ENCODE measurements at places on chromosomes 7 and 10.

- DNase-seq = no peak
Observed at GRCh38 chr7:135661311-135662122, 797 bp upstream of the STMP1 start.

DNA sequence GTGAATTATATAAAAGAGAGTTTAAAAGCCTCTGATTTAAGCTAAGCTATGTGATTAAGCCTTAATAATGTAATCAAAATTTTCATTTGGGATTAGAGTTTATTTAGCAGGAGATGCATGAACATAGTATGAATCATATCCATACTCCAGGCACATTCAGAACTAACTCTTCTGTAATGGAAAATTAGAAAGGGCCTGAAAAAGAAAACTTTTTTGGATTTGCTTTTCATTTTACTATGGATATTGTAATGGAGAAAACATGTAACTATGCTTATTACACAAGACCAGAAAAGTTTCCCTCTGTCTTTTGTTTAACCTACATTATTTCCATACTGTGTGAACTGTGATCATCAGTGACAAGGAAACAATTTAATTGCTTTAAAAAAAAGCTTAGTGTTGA lies 22.0 kb downstream of the TES start:
- no peak for DNase-seq

- peak; percentile 79 for DNase-seq
Observed at GRCh38 chr10:131260031-131260430, 51.5 kb downstream of the TCERG1L start.

GRCh38 chr10:130615457-130615856 lies 479.3 kb downstream of the GLRX3 start:
- DNase-seq = no peak

- DNase-seq = no peak
Observed at GRCh38 chr10:2081501-2081900, 344.2 kb upstream of the ADARB2 start.

DNA sequence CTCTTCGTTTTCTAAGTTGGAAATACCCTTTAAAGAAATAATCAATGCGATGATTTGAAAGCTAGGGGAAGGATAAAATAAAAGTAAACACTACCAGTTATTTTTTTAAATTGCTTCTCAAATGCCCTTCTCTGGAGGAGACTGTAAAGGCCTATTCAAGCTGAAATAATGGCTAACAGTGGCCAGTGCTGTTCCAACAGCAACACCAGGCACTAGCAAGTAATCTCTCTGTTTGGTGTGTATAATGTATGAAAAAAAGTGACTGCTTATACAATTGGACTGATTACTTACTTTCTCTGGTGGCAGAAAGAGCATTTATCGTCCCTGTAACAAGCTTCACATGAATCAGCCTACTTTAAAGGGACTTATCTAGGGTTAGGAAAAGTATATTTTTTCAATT lies 102.7 kb downstream of the CSTF2T start:
- no peak for DNase-seq

GRCh38 chr7:15096853-15097252 lies 194.3 kb upstream of the DGKB start:
- DNase-seq = no peak

- no peak for DNase-seq
Observed at GRCh38 chr7:37531225-37531624, 82.6 kb upstream of the ELMO1 start.

GRCh38 chr7:8259586-8260222 lies 2.3 kb downstream of the ICA1 start:
- no peak for DNase-seq

- DNase-seq = no peak
Observed at GRCh38 chr10:48437546-48437945, 131.1 kb downstream of the MAPK8 start.

GRCh38 chr10:15585303-15585715 lies 134.4 kb downstream of the ITGA8 start:
- peak; percentile 50 for DNase-seq

GRCh38 chr7:145478541-145478940 lies 638.1 kb upstream of the CNTNAP2 start:
- DNase-seq = no peak

DNA sequence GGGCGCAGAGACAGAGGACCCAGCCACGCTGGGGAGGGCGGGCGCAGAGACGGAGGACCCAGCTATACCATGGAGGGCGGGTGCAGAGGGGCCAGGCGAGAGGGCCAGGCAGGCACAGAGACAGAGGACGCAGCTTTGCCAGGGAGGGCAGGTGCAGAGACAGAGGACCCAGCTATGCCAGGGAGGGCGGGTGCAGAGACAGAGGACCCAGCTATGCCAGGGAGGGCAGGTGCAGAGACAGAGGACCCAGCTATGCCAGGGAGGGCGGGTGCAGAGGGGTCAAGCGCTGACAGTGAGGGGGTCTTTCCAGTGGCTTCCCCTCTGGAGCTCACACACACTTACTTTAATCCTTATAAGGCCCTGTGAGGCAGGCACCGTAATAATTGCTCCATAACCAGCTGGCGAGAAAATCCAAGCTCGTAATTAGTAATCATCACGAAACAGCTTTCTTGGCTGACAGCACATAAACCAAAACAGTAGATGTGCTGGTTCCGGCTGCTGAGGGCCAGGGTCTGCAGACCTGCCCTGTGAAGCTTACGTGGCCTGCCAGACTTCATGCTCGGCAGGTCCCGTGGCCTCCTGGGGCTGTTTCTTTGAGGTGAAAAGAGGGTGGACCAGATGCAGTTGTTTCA lies 137.2 kb downstream of the VIPR2 start:
- DNase-seq = peak; percentile 86

GRCh38 chr10:133260895-133261725 lies 15.6 kb downstream of the ADAM8 start:
- DNase-seq = peak; percentile 39

GRCh38 chr7:39967406-39968161 lies 17.5 kb downstream of the CDK13 start:
- DNase-seq = no peak

GRCh38 chr10:112446055-112446854 lies 459 bp downstream of the ZDHHC6 start:
- peak; percentile 7 for DNase-seq

- peak; percentile 8 for DNase-seq
Observed at GRCh38 chr10:43222210-43222720, 44.6 kb downstream of the RASGEF1A start.

GRCh38 chr10:24396396-24396795 lies 187.5 kb downstream of the KIAA1217 start:
- no peak for DNase-seq

- DNase-seq = no peak
Observed at GRCh38 chr10:68606918-68607317, 46.8 kb downstream of the TET1 start.

GRCh38 chr7:8549046-8549445 lies 115.6 kb downstream of the NXPH1 start:
- no peak for DNase-seq

GRCh38 chr10:3948843-3949242 lies 163.8 kb upstream of the KLF6 start:
- DNase-seq = no peak

DNA sequence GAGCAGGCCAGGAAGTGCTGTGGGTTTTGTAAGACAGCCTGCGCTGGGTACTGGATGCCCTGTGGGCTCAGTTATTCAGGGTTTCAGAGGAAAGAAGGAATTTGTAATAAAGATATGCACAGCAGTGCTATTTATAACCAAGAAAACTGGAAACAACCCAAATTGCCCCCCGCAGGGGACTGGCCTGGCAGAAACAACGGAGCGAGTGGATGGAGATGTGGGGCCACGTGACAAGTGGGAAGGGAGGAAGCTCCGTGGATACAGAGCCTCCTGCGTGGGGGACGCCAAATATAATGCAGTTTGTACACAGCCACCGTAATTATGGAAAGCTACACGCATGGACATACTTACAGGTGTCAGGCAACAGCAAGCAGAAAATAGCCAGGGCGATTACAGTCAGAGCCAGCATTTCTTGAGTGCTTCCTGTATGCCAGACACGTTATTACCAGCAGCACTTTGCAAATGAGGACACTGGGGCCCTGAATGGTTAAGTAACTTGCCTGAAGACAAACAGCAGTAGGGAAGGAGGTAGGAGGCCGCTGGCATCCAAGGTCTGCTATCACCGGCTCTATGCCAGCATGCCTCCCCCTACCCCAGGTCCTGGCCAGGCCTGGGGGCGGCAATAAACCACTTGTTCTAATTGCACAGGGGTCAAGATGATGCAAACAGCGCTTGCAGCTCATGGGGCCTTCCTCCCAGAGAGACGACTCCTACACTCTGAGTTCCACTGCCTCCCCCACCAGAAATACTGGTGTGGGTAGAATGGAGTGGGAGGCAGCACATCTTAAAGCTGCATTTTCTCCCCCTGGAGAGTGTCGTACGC lies 8.7 kb upstream of the CAMK2B start:
- peak; percentile 72 for DNase-seq

GRCh38 chr10:47303866-47304265 lies 3.9 kb downstream of the GDF10 start:
- no peak for DNase-seq

DNA sequence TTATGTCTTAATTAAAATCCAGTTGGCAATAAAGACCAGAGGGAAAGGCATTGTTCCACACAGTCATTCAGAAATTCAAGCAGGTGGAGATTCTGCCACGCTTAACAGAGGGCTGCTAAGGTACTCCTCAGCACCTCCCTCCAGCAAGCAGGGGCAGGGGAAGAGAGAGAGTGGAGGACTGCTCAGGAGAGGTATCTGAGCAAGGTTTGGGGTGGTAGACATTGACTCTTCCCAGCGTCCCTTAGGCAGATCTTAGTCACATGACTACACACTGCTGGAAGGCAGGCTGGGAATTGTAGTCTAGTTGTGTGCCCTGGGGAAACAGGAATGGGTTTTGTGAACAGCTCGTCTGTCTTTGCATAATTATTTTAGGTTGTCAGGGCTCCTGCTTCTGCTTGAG lies 181.6 kb downstream of the NPSR1 start:
- DNase-seq = no peak

- no peak for DNase-seq
Observed at GRCh38 chr10:50234486-50234885, 16.8 kb downstream of the ASAH2 start.

- DNase-seq = peak; percentile 23
Observed at GRCh38 chr10:91590142-91590903, 42.5 kb downstream of the PPP1R3C start.

GRCh38 chr7:85573844-85574243 lies 387.0 kb upstream of the SEMA3D start:
- no peak for DNase-seq

DNA sequence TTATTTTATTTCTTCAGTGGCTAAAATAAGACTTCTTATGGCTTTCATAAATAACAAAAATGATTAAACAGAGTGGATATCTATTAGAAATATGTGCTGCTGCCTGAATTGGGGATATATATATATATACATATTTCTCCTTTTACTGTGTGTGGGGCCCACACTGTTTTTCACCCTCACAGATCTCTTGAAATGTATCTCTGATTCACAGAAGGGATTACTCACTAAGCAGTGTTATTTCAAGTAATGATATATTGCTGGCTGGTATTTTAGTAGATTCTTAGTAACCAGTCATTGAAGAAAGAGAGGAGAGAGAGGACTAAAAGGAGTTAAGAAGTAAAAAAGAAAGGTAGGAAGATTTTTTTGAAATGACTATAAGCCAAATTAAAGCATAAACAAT lies 308.6 kb upstream of the NRP1 start:
- DNase-seq = no peak

- DNase-seq = no peak
Observed at GRCh38 chr10:112755446-112756234, 194.4 kb upstream of the TCF7L2 start.

GRCh38 chr10:13414855-13415254 lies 66.8 kb upstream of the SEPHS1 start:
- no peak for DNase-seq

GRCh38 chr10:133401500-133401899 lies 7.5 kb downstream of the MTG1 start:
- DNase-seq = peak; percentile 42

- DNase-seq = no peak
Observed at GRCh38 chr10:71395621-71396020, 1.1 kb upstream of the CDH23 start.

DNA sequence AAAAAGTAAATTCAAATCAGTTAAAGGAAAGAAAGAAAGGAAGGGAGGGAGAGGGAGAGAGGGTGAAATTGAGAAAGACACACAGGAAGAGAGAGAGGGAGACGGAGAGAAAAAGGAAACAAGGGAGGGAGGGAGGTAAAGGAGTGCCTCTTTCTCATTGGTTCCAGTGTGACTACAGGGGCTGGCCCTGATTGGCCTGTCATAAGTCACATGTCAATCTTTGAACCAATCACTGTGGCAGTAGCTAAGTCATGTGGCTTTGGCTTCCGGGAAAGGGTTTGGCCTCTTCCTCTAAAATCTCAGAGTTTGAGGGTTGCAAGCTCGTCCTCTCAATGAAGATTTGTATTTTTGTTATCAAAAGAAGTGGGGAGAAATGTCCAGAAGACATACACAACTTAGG lies 150.2 kb downstream of the RAB11FIP2 start:
- no peak for DNase-seq

DNA sequence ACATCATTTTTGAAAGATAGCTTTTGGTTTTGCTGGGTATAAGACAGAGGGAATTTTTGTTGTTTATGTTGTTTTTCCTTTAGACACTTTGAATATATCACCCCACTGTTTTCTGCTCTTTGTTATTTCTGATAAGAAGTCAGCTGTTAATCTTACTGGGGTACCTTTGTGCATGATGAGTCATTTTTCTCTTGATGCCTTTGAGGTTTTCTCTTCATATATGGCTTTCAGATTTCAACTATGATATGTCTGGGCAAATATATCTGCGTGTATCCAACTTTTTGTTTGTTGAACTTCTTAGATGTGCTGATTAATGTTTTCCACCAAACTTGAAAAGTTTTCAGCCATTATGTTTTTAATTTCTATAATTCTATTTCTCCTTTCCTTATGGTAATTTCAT lies 208.6 kb upstream of the TMEM72 start:
- no peak for DNase-seq

DNA sequence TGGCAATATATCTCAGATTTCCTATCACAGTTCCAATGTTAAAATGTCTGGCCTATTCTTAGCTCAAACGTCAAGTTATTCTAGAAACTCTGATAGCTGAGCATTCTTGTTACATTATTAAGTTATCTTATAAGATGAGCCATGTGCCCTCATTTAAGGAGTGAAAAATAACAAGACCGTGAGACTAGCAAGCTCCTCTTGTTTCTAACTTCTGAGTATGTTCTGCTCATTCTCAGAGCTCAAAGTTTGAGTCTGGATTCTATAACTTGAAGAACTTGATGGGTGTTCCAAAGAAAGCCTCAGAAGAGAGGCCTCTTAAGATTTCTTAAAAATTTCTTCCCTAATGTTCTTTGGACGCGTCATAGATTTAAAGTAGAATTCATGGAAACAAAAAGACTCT lies 215.2 kb downstream of the HTR7 start:
- DNase-seq = no peak

DNA sequence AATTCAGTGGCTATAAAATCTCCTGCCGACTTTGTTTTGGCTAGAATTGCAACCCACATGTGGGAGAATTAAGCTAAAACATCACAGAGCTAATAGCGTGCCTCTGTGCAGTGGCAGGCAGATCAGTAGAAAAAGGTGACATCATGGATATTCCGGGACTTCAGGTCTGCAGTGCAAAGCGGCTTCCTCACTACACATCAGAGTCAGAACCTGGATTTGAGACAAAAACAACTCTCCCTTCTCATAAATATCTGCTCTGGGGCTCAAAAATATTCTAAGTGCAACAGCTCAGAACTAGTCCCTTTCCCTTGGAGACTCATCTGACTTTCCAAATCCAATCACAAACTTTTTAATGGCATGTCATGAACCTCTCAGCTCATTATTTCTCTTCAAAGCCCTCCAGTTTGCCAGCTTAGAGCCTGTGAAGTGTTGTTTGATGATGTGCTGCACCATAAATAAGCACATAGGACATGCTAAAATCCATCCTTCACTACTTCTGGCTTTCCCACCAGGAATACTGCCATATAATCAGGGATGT lies 337.1 kb downstream of the RNLS start:
- DNase-seq = no peak

Data from posterior cingulate gyrus (tissue), 11 donors.